Mucosa of descending colon (tissue), 3 donors: ENCODE measurements at places on chromosomes 5 and 9.
A peak's percentile ranks its signal among the peaks of the same experiment; 100 is the strongest.

DNA sequence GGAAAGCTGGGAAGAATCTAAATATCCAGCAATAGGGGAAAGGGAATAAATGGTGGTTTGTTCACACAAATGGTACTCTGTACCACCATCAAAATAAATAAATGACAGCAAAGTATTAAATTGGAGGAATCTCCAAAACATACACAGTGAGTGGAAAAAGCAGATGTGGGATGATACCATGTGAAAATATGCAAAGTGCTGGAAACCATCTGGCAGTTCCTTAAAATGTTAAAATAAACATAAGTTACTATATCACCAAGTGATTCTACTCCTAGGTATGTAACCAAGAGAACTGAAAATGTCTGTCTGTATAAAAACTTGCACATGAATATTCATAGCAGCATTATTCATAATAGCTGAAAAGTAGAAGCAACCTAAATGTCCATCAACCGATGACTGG, 41.9 kb upstream of the TEX48 start:
- no peak for DNase-seq

- no peak for DNase-seq
These were observed 679 bp downstream of the SLC6A7 start for GRCh38 chr5:150190503-150190979.

DNA sequence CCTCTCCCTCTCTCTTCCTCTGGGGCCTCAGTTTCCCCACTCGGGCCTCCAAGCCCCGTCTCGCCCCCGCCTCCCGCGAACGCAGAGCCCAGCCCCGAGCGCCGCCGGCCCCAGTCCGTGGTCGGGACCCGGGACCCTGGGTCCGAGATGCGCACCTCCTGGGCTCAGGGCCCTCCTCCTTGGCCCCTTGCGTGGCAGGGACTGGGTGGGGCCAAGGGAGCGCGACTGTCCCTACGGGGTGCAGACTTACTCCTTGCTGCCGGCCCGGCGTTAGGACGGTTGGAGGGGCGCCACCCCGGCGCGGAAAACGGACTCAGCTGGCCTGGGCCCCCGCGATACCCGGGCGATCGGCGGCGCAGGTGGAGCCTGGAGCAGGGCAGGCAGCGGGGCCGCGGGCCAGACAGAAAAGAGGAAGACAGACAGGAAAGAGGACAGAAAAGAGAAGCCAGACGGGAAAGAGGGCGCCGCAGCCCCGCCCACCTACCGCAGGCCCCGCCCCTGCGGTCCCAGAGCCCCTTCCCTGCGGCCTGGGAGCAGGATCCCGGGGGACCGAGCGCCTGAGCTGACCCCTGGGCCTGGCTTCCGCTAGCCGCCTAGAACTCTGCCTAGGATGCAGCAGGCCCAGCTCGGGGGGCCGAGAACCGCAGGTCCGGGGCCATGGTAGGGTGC, at the start of gene GBGT1:
TSS of gene GBGT1 (minus strand) at position 411 of the 669 bp plus-strand sequence. CDS start 1,502 bp downstream, outside the sequence.
- peak; percentile 74 for DNase-seq

GRCh38 chr5:77644371-77645157, 6.1 kb upstream of the OTP start:
- DNase-seq, result no peak

GRCh38 chr9:134007150-134007549, 15.0 kb upstream of the VAV2 start:
- DNase-seq, result no peak

- DNase-seq, result no peak
These were observed 370.2 kb upstream of the C9orf72 start for GRCh38 chr9:27943501-27943900.

DNA sequence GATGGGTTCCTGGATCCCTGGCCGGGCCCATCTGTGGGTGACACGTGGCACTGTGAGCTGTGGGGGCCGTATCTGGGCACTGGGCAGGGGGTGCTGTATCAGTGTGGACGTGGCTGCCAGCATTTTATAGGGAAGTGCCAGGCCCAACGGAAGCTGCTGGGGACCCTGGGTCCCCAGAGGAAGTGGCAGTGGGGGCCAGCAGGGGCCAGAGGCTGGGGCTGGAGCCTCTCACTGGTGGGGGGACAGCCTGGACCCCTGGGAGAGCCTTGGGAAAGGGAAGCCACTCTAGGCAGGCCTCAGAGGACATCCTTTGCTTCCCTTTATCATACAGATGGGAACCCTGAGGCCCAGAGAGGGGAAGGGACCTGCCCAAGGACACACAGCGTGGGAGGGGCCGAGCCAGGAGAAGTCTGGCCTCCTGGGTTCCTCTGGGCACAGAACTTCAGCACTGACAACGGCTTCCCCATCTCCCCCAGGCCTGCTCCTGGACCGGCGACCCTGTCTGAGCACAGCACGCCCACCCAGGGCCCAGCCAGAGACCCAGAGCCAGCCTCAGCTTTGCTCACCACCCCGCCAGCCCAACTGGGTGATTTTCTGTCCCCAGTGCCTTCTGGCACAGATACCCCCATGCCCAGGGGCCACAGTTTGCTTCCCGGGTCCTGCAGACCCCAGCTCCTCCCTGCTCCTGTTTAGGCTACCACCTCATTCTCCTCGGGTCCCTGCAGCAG, 15.5 kb upstream of the LAMC3 start:
- no peak for DNase-seq

- DNase-seq, result peak; percentile 70
These were observed 2.0 kb downstream of the BRD3 start for GRCh38 chr9:134065612-134066419.

DNA sequence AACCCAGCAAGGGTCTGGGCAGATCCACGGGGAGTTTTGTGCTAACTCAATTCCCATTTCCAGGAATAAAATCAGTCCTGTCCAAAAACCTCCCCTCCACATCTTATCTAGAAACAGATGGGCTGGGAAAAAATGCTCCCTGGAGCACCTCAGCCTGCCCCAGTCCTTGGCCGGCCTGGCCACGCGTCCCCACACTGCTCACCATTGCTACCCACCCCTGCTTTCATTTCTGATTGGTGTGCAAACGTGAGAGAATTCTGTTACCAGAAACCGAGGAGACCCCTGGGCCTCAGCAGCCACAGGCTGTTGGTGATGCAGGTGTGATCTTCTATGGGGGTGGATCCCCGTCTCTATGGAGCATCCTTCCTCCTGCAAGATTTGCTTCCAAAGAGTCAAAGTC, 38.0 kb upstream of the OLFM1 start:
- DNase-seq, result no peak

GRCh38 chr5:119079318-119079921, 8.5 kb downstream of the DMXL1 start:
- DNase-seq, result no peak

DNA sequence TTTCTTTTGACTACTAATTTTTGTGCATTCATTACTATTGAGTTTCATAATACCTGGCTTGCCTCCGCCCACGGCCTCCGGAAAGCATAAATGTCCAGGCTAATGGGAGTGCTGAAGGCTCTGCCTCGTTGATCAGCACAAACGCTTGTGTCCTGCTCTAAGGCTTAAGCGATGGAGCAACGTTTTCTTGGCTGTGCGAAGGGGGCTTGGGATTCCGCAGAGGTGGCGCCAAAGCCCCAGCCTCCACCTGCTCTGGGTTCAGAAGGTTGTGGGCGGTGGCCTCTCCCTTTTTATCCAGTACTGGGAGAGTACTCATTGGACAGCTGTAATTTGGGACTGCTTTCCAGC, 19.7 kb downstream of the ANXA2R start:
- no peak for DNase-seq

DNA sequence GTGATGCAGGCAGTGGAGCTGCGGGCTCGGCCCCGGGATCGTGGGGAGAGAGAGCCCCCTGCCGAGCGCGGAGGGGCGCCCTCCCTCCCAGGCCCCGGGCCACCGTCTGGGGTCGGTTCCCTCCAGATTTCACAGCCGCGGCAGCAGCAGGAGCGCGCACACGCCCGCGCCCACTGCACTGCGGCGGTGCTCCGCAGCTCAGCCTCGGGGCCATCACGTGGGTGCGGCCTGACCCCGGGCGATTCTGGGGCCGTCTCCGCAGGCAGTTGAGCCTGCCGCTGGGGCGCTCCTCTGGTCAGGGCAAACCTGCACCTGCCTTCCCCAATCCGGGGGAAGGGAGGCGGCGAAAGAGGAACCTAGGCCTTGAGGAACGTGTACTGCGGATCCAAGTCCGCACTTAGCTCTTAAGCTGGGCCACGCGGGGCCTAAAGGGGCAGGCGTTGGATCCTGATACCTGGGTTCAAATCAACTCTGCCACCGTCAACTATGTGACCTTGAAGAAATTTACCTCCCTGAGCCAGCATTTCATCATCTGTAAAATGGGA, 9.4 kb upstream of the DELE1 start:
- DNase-seq, result peak; percentile 71

DNA sequence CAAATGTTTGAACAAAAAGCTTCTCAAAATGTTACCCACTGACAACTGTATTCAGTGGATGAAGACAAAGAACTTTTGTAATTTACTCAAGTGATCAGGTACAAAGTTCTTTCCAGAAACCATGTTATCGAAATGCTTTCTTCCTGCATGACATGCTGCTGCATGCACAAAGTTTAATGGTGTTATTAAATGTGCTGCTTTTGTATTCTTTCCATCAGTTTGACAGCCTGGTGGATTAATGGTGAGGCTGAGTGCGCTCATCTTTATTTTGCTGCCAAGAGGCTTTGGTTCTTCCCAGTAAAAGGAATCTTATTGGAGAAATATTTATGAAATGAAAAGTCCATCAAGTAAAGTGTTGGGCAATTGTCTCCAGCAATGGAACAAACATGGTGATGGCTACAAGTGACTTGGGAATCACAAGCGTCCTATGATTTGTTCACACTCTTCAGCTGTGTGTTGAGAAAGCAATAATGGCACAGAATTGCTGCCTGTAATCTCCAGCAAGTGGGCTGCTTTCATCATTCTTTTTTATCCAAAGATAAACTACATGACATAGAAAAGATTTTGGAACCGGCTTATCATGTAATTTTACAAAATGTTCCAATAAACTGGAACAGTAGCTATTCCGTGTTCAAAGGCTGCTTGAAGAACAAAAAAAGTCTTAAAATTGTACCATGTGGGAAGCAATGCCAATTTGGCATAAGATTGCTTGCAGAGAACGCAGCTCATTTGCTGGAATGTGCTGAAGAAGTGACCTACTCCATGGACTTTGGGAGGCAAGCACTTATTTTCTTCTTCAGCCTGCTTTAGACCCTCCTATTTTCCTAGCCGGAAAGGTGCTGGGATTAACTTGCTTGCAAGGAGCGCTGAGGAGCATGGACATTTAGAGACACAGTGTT, 153.1 kb downstream of the HSD17B3 start:
- DNase-seq, result no peak

DNA sequence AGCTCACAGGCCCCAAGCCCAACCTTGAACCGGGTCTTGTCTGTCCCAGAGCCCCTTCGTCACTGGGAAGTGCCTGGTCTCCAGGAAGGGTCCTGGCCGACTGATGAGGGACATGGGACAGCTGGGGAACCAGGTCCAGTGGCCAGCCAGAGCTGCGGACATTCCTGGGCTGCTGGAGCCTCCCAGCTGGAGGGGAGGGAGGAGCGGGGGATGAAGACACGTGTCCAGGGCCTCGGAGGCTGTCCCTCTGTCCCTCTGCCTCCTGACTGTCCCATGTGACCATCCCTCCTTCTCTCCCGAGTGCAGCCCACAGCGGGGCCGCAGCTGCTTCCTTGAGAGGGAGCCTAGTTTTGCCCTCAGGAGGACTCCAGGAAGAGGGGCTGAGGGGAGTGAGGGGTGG, 41.7 kb upstream of the UBAC1 start:
- no peak for DNase-seq

DNA sequence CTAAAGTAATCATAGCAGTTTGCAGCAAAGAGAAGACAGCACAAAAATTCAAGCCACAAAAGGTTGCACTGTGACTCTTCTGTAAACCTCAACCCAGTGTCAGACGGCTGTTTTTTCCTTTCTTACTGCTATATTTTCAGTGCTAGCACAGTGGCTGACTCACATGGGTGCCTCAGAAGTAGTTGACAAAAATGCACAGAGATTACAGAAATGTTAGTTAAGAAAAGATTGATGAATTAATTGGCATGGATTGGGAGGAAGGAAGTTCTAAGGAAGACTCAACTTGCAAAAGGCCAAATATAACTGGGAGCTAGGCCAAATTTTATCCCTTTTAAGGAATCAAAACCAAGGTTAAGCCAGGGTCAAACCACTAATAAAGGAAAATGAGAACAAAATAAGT, 43.7 kb upstream of the ITGA1 start:
- DNase-seq, result no peak

DNA sequence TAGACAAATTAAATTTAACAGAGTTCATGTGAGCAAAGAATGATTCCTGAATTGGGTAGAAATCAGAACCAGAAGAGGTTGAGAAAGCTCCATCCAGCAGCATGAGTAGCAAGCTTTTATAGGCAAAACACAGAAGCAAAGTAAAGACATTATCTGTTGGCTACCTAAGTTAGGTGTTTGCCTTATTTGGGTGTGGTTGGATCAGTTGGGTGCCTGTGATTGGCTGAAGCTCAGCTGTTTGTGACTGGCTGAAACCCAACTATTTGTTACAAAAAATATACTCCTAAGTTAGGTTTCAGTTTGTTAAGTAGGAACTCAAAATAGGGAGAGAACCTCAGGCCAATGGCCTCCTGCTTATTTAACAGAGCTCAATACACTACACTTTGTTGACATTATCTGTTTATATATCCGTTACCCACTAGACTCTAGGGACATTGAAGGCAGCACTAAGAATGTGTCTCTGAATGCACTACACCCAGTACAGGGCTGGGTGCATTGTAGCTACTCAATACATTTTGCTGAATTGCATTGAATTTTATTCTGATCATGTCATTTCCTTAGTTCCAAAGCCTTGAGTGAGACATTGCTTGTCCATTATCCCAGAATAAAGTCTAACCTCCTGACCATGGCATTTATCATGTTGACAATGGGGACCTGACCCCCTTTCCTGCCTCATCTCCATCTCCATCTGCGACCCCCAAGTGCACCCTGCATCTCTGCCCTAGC, 98.7 kb downstream of the CCDC192 start:
- DNase-seq, result no peak

DNA sequence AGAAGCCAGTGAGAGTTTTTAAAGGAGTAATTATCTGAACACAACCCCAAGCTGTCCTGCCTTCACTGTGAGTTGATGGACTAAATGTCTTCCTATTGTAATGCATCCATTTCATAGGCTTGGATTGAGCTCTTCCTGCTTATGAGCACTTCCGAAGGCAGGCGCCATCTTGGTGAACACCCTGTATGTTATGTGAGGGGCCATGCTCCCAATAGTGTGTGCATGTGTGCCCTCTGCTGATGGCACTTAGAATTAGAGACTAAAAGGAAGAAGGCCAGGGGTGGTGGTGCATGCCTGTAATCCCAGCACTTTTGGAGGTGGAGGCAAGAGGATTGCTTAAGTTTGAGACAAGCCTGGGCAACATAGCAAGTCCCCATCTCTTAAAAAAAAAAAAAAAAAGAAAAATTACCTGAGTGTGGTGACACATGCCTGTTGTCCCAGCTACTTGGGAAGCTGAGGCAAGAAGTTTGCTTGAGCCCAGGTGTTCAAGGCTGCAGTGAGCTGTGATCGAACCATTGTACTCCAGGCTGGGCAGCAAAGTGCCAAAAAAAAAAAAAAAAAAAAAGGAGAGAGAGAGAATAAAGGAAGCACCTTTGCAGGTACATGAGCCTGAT, 65.0 kb downstream of the C9orf152 start:
- no peak for DNase-seq
